GM04503 (cell line): ENCODE measurements at places on chromosomes 2 and 18.

GRCh38 chr2:42169100-42169873 lies at the start of gene EML4:
TSS of gene EML4 (plus strand) at chr2:42169353. CDS start at chr2:42169612, 259 bp downstream.
- DNase-seq: no peak

DNA sequence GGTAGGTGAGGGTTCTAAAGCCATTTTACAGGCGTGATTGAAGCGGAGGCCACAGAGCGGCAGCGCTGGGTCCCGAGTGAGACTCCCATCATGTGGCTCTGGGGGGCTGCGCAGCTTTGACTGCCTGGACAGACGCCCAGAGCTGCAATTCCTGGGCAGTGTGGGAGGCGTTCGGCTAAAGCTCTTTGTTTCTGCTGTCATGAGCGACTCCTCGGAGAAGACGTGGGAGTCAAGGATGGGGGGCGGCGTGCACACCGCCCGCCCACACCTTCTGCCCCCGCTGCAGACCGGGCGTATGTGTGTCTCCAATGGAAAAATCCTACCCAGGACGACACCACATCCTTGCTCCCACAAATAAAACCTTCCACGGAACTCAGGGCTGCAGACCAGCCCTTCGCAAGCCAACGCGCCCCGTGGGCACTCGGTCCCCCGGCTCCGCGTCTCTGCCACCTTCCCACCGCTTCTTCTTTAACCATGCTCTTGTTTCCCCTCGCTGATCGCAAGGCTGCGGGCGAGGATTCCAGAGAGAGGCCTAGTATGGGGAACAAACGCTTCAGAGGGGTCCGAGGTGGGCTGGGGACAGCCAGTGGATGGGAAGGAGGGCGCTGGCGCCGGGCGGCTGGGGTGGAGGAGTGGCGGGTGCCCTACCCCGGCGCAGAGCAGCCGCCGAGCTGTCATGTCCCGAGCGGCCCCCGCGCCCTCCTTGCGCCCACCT lies 680 bp upstream of the LBH start:
- no peak for DNase-seq

DNA sequence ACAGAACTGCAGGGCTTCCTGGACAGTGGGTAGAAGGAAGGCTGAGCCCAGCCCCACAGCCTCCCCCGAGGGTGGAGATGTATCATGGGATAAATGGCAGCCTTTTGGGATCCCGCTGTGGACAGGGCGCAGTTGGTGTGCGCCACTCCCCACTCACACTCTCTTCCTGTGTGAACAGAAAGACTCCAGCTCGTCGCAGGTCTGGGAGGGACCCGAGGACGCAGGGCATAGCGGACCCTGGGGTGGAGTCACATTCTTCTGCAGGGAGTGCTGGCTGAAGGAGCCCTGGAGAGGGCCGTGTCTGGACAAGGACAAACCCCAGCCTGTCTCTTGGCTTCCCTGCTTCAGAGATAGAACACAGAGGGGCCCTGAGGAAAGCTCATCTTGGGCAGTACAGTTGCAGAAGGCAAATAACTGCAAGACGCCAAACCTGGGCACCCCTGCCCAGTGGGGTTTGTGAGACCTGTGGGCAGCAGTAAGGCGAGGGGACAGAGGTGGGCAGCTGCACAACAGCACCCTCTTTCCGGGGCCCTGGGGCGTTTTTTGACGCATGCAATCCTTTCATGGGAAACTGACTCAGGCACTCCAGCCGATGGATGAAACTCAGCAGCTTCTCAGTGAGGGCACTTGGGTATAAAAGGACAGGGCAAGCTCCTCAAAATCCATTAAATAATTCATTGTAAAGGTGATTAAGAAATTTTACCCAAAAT lies 101.9 kb downstream of the USP40 start:
- no peak for DNase-seq

DNA sequence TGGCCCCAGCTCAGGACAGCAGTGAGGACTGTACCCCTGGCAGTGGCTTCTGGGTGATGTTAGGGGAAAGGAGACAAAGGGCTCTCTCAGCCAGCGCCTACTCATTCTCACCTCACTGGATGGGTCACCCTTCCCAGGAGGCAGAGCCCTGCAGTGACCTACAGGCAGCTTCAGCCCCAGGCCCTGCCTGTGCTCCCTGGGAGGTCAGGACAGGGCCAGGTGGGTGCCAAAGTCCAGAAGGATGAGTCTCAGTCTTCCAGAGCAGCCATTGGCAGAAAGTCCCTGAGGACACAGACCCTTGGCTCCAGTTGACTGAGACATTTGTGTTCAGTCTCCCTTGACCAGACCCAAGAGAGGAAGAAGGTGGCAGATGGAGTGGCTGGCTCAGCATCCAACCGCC lies 75.1 kb downstream of the TEX51 start:
- DNase-seq: no peak

- no peak for DNase-seq
These were observed 241.0 kb downstream of the FSIP2 start for GRCh38 chr2:185979546-185980071.

DNA sequence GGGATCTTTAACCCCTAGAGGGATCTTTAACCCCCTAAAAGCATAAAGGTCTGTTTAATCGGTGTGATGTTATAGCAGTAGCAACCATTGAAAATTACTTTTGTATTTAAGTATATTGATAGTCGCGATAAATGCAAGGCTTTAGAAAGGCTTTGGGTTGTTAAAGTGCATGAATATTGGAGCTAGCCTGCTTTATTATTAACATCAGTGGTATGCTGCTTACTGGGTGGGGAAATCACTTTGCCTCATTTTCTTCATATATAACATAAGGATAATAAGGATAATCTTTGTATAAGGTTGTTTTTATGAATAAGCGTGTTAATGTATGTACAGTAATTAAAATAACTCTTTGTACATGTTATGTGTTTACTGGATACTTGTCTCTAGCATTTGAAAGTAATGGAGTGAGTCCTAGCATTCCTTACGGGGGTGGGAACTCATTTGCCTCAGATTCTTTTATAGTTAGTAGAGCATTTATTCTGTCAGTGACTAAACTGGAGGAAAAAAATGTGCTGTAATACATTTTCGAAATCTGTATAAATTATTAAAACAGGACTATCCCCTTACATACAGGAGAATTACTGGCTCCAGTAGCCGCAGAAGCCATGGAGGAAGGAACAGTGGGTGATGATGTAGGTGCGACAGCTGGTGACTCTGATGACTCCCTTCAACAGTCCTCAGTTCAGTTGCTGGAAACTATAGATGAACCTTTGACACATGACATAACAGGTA lies 122.2 kb downstream of the BIRC6 start:
- peak; percentile 37 for DNase-seq

GRCh38 chr18:56651771-56652092 lies 573 bp downstream of the WDR7 start:
- no peak for DNase-seq

- DNase-seq: no peak
These were observed 2.4 kb downstream of the EN1 start for GRCh38 chr2:118845005-118845521.
